Chondrocyte (in vitro differentiated cells): ENCODE measurements at places on chromosomes 2 and 18. TPM values are rescaled to one million over a fixed set of nuclear protein-coding genes. Genes with fewer than 3 reads are reported as not detected.

- DNase-seq: no peak
Observed at GRCh38 chr2:77395011-77395410, 127.2 kb downstream of the LRRTM4 start.

GCKR gene
- 0.21 TPM in 1 of 3 replicates, not detected in the others for total RNA-seq

CDK15 gene
- total RNA-seq: 3.6 to 5.9 TPM (median 4.6 TPM) in 3 replicates

SLC8A1 gene
- total RNA-seq: 50.4 to 53.7 TPM (median 52.7 TPM) in 3 replicates

DNA sequence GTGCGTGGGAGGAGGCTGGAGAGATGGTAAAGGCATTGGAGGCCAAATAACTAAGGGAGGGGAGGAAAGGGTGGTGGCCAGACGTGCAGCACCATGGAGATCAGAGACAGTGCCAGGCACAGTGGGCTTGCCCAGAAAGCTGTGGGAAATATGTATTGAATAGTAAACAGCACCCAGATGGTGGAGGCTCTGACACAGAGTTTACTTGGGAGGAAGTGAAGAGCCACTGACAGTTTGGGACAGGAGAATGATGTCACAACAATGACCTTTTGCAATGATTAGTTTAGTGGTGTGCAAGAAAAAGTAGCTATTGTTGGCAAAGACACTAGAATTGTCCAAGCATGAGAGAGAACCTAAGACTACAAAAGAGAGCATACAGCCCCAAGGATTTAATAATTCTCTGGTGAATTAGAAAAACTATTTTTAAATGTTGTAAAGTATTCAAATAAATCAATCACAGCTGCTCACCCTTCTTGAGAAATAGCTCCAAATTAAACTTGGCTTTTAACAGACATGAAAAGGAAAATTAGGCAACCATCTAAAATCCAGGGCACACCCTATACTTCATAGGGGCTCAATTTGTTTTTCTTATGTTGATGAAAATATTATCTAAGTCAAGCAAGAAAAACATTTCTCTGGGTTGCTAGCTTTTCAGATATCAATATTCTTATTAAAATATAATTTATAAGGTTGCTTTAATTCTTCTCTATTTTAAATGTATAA lies 458.7 kb upstream of the HNRNPA3 start:
- no peak for DNase-seq

HOXD9 gene
- total RNA-seq: not detected in 3 replicates

DNA sequence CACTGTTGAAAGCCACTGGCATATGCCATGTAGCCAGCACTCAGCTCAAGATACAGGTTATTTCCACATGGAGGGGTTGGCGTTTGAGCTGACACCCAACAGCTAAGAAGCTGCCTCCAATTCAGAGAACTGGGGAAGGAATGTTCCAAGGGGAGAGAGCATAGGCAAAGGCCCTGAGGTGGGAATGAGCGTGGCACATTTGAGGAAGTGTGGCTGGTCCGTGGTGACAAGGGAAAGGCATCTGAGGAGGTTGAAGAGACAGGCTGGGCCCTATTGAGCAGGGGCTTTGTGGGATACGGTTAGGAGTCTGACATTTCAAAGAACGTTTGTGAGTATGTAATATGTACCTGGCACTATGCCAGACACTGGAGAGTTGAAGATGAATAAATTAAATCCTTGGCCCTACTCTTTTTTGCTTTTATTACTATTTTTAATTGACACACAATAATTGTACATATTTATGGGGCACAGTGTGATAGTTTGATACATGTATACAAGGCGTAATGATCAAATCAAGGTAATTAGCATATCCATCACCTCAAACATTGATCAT lies 27.6 kb upstream of the TMBIM1 start:
- no peak for DNase-seq

GRCh38 chr2:96495982-96496629 lies 9.1 kb downstream of the NEURL3 start:
- DNase-seq: no peak

DNA sequence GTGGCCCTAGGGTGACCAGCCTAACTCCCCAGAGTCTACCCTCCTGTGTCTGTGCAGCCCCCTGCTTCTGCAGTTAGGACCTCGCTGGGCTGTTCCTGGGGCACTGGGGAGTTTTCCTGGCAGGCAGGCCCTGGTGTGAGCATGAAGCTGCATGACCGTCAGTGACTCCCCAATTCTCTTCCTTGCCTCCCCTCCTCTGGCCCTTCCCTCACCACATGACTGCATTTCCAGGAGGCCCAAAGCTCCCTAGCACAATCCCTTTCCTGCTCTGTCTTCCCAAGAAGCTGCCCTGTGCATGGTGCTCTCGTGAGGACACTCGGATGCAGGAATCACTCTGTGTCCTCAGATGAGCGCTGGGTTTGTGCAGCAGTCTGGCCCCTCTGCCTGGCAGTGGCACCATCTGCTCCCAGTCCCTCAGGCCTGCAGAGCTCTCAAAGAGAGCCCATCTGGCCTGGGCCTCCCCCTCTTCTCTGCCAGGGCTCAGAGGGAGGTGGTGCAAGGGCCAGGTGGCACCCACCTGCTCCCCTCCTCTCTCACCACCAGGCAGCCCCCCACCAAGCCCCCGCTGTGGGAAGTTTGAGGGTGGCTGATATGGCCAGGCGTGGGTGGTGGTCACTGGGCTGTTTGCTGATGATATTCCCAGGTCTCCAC lies 125.6 kb upstream of the HS6ST1 start:
- no peak for DNase-seq

DNA sequence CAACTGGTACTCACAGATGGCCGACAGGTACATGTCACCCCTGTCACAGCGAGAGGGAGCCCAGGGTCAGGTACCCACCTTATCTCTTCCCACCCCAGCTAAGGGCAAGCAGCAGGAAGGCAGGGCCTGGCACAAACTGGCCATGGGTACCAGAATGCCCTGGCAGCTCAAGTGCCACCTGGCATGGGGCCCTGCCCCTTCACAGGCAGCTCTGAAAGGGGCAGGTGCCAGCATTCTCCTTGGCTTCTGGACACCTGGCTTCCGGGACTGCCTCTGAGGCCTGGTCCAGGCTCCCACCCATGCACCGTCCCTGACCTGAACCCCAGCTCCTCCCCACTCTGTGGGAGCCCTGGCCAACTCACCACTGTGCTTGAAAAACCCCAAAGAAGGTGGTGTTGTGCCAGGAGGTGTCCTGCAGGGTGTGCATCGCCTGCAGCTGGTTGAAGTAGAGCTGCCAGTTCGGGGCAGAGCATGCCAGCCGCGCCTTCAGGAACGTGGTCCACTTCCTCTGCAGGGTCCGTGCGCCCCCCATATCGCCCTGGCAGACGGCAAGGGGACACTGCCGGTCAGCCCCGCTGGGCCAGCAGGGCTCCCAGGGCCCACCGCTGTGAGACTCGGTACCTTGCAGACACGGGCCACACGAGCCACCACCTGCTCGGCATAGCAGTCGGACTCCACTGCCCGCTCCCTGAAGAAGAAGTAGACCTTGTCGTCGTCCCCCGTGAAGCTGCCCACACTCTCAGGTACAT lies 5.4 kb downstream of the SEMA4C start:
- no peak for DNase-seq

ELOA2 gene
- not detected in 3 replicates for total RNA-seq

PLEK gene
- 0.15 TPM in 1 of 3 replicates, not detected in the others for total RNA-seq

DNA sequence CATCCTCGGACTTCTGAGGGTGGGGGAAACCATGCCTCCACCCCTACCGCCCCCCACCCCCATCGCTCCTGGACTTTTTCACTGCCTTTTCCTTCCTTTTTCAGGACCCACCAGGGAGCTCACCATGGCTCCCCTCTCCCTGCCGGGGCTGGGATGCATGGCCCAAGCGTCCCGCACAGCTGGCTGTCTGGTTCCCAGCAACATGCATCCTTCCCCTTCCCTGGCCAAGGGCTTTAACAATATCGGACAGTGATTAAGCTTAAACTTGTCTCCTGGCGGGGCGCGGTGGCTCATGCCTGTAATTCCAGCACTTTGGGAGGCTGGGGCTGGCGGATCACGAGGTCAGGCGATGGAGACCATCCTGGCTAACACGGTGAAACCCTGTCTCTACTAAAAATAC lies 44.1 kb downstream of the MRO start:
- DNase-seq: no peak

DNA sequence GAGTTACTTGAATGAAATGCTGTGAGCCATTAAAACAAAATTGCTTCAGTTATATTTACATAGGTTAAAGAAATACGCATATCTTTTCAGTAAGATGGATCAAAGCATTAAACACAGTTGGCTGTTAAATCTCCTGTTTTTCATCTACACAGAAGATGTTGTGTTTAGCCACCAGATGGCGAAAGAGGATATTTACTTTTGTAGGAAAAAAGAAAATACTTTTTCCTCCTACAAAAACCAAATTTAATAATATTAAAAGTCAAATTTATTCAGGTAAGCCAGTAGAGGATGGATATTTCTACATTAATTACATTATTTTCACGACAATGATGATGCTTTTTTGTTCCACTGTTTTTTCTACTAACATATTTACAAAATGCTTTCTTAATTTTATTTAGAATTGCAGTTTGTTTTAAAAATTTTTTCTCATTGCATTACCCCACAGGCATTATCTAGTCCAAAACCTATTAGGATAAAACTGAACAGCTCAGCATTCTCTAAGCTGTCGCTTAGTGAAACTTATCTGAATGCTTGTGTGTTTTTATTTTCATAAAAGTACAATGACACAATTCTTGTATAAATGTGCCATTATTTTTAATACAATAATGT lies 173.7 kb downstream of the ASXL3 start:
- DNase-seq: no peak

GRCh38 chr2:1974397-1974796 lies 230.1 kb upstream of the PXDN start:
- no peak for DNase-seq

PPP1R1C gene
- total RNA-seq: 0.52 to 2.9 TPM (median 1.2 TPM) in 3 replicates

DNA sequence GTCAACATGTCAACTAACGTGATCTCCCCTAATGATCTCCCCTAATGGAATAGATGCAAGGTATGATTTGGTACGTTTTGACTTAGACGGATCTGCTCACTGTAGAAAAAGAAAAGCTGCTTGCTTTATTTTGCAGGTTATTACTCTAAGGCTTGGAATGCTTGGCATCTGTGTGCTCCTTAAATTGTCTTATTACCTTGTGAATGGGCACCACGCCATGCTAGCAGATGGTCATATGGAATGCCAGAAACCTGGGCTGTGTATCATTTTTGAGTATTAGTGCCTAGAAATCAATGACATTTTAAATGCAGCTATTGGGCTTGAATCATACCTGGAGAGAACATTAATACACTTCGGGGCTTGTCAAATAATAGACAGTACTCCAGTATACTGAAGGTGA lies 16.5 kb upstream of the FIGN start:
- DNase-seq: no peak

- DNase-seq: no peak
Observed at GRCh38 chr2:120463996-120464395, 118.1 kb downstream of the INHBB start.

GRCh38 chr18:4236940-4237663 lies 218.0 kb downstream of the DLGAP1 start:
- no peak for DNase-seq

GRCh38 chr2:237702441-237703391 lies 75.3 kb downstream of the LRRFIP1 start:
- DNase-seq: no peak

ALPP gene
- total RNA-seq: not detected in 3 replicates

DNA sequence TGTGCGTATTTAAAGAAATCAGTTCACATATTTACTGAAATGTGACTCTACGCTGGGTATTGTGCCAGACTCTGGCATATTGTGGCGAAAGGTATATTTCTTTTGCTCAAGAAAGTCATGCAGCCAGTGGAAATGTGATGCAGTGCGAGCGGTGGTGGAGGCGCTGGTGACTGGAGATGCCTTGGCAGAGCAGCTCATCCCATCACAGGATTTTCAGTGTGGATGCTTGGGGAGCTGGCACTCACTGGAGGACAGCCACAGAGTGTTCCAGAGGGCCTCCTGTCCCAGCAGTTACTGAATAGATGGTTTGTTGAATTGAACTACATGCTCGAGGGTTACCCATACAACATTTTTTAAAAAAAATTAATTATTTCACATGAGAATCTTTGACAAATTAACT lies 117.6 kb downstream of the ZNF407 start:
- DNase-seq: no peak

DNA sequence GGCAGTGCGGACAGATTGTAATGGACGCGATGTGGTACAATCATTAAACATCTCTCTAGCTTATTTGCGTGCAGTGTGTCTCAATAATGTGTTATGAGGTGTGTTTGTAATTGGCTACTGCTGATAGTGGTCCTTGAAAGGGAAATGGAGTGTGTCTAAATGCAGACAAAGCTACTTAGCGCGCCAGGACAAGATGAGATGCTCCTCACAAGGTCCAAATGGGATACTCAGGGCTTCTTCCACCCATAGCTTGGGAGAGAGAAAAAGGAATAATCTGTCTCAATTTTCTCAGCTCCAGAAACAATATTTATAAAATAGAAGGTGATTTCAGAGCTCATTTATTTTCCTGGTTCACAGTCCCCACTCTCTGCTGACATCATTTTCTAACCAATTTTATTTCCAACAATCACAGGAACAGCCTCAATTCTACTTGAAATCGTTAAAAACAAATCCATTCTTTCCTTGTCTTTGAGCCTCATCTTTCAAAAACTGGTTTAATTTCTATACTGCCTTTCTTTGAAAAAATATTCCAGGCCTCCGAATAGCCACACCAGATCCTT lies 28.5 kb downstream of the GALNT14 start:
- no peak for DNase-seq

DNA sequence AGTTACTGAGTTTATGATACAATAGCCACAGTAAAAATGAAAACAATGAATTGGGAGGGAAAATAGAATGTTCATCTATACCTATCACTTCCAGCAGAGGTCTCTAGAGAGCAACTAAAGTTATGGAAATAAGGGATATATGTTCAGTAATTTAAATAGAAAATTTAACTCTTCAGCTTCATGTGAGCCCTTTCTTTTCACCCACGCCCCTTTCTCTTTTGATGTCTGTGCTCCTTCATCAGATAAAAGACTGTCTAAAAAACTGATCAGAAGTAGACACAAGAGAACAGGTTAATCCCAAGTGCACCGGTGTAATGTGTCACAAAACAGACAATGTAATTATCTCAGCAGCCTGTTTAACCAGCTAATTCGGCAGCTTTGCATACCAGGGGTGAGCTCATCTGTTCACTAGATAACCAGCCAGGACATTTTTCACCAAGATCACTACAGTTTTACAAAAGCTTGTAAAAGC lies 238.5 kb upstream of the ERBB4 start:
- DNase-seq: no peak

MAPRE2 gene
- 23.4 to 30.3 TPM (median 26.0 TPM) in 3 replicates for total RNA-seq

GRCh38 chr2:144339048-144339447 lies 180.9 kb downstream of the ZEB2 start:
- no peak for DNase-seq

- DNase-seq: no peak
Observed at GRCh38 chr2:236341067-236341466, 76.9 kb upstream of the ASB18 start.

RPRM gene
- not detected in 3 replicates for total RNA-seq
